Trophoblast cell (in vitro differentiated cells and primary cell): ENCODE measurements at places on chromosomes 1 and 21.

DNA sequence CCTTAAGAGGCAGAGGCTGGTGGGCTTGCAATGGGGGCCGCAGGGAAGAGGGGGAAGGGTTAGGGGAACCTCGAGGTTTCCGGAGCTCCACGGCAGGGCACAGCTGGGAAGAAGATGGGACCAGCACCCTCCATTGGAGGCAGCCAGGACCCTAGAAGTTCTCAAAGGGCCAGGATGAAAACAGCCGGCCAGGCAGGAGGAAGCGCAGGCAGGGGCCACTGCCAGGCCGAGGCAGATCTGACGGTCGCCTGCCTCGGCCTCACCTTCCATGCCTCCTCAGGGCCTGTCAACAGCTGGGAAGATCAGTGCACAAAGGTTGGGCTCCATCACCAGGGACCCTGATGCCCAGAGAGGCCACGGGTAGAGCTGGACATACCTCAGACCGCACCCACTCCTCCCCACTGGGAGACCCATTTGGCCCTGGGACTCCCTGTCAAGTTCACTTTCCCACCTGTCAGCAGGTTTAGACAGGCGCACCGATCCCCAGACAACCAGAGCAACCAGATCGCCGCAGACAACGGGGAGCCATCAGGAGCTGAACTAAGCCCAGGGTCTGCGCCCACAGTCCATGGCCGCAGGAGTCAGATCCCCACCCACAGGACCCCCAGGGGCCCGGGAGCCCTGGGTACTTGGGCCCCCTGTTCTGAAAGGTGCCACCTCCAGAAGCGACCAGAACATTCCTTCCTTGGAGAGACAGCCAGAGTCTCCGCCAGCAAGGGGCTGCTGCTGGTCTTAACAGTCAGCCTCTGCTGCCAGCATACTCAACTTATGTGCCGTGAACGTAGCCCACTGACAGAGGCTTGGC, 2.2 kb downstream of the SLC19A1 start:
- DNase-seq, result no peak

- DNase-seq, result no peak
These were observed 47.0 kb downstream of the CDCP2 start for GRCh38 chr1:54105736-54106269.

DNA sequence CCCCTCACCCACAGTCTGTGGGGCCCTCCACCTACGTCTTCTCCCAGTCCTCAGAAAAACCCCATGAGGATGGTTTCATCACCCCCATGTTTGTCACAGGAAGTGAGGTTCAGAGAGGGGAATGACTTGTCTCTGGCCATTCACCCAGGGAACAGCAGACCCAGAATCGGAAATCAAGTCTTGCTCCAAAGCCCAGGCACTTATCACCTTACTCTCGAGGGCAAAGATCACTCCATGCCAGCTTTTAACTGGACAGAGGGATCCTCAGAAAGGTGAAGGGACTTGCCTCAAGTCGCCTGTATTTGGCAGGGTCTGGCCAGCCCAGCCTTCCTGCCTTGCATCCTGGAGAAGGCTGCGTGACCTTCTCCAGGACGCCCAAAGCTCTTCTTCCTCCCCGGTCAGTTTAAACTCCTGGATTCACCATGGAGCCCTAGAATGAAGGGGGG, 57.9 kb upstream of the SSBP3 start:
- no peak for DNase-seq

DNA sequence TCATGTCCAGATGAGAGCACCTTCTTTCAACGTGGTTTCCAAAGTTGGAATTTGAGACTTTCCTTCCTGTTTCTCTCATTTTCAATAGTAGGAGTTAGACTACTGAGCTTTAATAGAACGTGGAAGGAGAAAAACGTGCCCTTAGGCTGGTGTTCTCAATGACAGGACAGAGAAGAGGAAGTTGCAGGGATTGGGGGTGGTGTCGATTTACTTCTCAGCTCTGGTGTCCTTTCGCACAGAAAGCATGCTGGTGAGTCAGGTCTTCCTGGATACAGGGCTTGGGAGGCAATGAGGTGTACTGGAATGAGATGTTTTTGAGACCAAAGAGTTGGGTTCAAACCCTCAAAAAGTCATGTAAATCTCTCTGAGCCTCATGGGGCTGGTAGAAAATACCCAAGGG, 67.1 kb downstream of the HIVEP3 start:
- DNase-seq, result peak; percentile 92

DNA sequence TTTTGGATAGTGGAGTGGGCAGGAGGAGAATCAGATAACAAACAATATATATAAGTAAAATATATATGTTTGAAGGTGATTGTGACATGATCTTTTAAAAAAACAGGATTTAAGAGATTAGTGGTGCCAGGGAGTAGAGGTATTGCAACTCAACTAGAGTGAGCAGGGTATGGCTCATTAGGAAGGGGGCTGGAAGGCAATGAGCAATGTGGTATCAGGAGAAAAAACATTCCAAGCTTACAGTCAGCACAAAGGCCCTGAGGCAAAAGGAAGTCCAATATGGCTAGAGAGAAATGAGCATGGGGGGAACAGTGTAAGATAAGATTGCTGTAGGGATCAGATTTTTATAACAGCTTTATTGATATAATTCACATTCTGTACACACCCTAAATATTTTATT, 5.3 kb upstream of the GADD45A start:
- peak; percentile 66 for DNase-seq

GRCh38 chr1:164240081-164240480, 318.9 kb upstream of the PBX1 start:
- no peak for DNase-seq

GRCh38 chr1:172272087-172272486, 148.4 kb upstream of the C1orf105 start:
- no peak for DNase-seq

- no peak for DNase-seq
These were observed 1.4 kb downstream of the HS2ST1 start for GRCh38 chr1:86915737-86916235.

- DNase-seq, result no peak
These were observed 634.8 kb upstream of the ADGRL2 start for GRCh38 chr1:81165963-81166362.

- DNase-seq, result no peak
These were observed 680.3 kb downstream of the PLA2G4A start for GRCh38 chr1:187509091-187509490.
